ENCODE measurements at places on chromosomes 4 and X.

- DNase-seq = no peak
Observed at GRCh38 chrX:87874043-87874442, 356.4 kb downstream of the KLHL4 start.

- no peak for DNase-seq
Observed at GRCh38 chrX:12467321-12467720, 323.9 kb upstream of the PRPS2 start.

DNA sequence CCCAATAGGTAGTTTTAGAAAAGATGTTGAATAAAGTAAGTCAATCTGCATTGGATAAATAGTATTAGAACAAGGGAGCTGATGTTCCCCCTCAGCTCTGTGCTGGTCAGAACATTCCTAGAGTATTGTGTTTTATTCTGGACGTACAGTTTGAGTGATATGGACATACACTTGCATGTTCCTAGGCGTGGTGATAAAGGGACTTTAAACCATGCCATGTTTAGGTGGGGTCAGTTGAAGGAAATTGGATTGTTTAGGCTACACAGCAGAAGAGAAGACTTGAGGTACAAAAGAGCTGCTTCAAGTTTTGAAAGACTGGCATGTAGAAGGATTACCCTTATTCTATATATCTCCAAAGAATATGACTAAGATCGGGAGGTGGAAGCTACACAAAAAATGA is 21.6 kb downstream of the GK start:
- no peak for DNase-seq

GRCh38 chrX:153831429-153832150 is 1.2 kb upstream of the PDZD4 start:
- no peak for DNase-seq

GRCh38 chr4:95193391-95194224 is 355.2 kb downstream of the UNC5C start:
- DNase-seq = no peak

DNA sequence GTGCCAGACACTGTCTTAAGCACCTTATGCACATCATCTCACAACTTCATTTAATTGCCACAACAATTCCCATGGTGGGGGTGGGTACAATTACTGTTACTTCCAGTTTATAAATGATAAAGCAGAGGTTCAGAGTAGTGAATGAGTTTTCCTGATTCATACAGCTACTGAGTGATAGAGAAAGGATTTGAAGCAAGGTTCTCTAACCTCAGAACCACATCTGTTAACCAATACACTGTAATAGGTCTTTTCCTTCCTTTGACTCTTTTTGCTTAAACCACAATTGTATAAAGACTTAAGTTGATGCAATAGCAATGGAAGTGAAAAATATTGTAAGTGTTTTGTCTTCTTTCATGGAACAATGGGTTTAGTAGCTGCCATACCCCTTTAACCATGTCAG is 43.5 kb upstream of the PAK3 start:
- DNase-seq = no peak
